Neural crest cell (in vitro differentiated cells): ENCODE measurements at places on chromosomes 3 and 15.

GRCh38 chr3:29494305-29495036, 213.6 kb downstream of the RBMS3 start:
- DNase-seq, result no peak

GRCh38 chr15:68408971-68409370, 23.0 kb downstream of the ITGA11 start:
- DNase-seq, result no peak

DNA sequence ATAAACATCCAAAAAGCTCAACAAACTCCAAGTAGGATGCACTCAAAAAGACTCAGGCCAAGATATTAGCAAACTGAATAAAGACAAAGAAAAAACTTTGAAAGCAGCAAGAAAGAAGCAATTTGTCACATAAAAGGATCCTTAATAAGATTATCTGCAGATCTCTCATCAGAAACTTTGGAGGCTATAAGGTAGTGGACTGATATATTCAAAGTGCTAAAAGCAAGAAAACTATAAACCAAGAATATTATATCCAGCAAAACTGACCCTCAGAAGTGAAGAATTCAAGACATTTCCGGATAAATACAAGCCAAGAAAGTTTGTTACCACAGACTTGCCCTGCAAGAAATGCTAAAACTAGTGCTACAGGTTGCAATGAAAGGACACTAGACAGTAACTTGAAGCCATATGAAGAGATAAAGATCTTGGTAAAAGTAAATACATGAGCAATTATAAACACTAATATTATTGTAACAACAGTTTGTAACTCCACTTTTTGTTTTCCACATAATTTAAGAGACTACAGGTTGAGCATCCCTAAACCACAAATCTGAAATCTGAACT, 23.6 kb downstream of the C3orf33 start:
- no peak for DNase-seq

GRCh38 chr3:182005219-182005618, 293.5 kb downstream of the SOX2 start:
- no peak for DNase-seq

DNA sequence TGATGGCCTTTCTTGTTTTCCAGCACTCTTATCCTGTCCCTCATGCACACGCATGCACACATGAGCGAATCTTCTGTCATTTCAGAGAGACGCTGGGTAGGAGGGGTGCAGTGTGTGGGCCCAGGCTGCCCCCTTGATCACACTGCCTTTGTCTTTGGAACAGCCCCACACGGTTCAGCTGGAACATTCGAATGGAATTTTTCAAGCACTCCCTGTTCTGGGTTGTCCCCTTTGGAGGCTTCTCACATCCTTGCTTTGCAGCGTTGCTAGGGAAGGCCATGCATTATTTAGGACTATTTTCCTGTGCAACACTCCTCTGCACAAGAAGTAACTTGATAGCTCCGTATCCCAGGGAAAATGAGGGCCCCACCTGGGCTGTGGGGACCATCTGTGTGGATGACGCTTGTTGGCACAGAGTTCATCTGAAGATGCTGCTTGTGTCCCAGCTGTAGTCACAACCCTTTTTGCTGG, 78.4 kb downstream of the SPSB4 start:
- no peak for DNase-seq

DNA sequence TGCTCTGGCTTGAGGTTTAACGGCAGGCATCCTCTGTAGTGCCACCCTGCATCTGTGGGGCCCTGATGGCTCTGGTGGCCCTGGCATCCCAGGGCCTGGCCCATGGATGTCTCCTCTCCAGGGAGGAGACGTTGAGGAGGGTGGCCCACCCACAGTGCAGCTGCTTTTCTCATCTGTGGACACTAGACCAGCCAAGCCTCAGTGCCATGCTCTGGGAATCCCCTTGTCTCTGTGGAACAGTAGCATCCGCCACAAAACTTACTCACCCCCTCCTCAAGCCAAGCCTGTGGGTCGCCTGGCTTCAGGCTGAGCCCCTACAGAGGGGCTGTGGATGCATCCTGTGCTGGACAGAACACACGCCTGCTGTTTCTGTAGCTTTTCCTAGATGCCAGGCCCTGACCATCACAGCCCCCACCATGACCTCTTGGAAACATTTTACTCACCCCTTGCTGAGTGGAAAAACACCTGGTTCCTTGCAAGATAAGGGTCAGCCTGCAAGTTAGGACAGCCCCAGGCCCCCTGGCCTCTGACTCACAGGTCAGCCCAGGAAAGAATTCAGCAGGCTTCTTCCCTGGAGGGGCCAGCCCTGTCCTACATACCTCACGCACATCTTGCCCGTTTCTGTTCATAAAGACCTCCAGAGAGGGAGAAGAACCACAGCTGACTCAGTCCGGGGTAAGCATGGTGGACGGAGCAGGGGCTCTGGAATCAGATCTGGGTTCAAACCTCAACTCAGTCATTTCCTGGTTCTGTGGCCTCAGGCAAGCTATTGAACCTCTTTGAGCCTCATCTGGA, 19.0 kb downstream of the PAK6 start:
- DNase-seq, result no peak

GRCh38 chr3:26437678-26438077, 184.9 kb upstream of the LRRC3B start:
- DNase-seq, result no peak

DNA sequence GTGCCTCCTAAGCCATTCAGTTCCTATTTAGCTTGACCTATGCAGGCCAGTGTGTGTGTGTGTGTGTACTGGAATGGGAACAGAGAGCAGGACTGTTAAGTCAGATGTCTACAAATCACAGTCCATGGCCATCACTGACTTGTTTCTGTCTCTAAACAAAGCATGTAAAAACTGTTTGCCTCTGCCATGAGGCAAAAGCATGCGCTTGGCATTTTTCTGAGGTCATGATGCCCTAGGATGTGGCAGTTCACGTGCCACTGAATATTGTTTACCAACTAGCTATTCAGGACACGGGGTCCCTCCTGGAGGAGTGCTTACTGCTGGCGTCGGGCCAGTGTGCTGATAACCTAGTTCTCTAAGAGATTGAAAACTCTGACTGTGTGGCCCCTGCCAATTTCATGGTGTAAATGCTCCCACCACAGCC, 8.2 kb upstream of the ATP13A3 start:
- no peak for DNase-seq
